ENCODE measurements at places on chromosomes 7 and 10. TPM values are rescaled to one million over a fixed set of nuclear protein-coding genes. Genes with fewer than 3 reads are reported as not detected.

DNA sequence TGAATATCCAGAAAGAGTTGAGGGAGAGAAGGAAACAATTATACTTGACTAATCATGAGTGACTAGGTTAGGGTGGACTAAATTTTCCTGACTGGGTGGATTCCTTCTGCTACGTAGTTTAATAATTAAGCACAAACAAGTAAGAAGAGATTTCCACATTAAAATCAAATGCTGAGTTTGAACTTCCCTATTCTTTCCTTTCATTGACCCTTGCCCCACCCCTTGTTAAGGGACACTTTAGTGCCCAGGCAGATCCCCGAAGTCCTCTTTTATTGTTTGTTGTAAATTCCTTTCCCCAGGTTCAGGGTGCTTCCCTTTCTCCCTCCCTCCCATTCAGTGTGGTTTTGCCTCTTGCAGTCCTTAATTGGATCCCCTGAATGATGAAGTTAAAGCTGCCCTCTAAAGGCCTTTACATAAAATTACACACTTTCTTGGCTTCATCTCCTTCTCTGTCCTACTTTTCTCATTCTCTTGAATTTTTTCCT lies 8.8 kb upstream of the SPAM1 start:
- no peak for DNase-seq

- no peak for DNase-seq
These were observed 1407.5 kb upstream of the LRRTM3 start for GRCh38 chr10:65518379-65518778.

GRCh38 chr10:80462299-80462980 lies 8.3 kb downstream of the TSPAN14 start:
- no peak for DNase-seq

- no peak for DNase-seq
These were observed 231.6 kb upstream of the IGFBP3 start for GRCh38 chr7:46152696-46153095.

PRRT4 gene
- 2.7 TPM for total RNA-seq

DNA sequence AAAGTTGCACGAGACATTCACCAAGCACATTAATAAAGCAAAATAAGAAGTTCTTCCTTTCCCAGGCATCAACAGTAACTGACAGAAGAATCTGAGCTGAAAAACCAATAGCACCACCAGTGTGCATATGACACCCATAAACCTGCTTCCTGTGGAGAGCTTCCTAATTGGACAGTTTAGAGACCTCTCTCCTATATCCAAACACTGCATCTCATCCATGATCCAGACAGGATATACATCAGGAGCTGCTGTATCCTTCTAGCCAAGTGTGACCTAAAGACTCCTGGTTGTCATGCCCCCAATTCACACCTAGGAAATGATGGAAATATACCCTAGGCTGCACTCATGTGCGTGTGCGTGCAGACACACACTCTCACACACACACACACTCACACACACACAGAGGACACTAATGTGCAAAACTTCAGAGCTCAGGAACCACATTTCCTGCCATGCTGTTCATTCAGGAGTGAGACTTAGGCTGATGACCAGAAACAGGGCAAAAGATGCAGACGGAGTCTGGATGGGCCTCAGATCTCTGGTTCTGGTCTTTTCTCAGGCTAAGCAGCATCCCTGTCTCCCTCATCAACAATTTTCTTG lies 58.0 kb downstream of the MAP3K8 start:
- DNase-seq: no peak

DNA sequence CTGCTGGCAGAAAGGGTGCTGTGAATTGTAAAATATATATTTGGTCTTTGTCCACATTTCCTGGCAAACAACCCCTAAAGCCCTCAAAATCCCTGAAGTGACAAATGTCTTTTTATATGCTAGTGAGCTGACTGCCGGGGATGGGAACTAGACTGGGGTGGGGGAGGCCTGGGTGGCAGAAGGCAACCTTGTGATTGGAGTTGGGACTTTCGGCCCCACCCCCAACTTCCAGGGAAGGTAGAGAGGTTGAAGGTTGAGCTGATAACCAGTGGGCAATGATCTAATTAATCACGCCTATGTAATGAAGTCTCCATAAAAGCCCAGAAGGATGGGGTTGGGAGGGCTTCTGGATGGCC lies 2.7 kb downstream of the EPHA1 start:
- DNase-seq: peak; percentile 44

DNA sequence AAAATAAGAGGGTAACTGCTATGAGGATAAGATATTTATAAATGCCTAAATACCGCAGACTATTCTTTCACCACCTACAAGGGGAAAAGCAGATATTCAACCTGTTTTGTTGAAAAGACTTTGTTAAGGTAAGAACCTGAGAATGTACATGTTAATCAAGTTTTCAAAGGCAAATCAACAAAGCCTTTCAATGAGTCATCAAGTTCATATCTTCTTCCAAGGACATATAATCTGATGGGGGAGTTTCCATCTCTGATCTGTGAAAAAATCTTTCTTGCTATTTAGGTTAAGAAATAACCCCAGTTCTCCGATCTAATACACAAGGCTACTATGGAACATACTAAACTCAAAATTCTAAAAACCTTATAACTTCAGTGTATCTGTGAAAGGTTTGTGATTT lies 40.0 kb upstream of the ANLN start:
- no peak for DNase-seq

DNA sequence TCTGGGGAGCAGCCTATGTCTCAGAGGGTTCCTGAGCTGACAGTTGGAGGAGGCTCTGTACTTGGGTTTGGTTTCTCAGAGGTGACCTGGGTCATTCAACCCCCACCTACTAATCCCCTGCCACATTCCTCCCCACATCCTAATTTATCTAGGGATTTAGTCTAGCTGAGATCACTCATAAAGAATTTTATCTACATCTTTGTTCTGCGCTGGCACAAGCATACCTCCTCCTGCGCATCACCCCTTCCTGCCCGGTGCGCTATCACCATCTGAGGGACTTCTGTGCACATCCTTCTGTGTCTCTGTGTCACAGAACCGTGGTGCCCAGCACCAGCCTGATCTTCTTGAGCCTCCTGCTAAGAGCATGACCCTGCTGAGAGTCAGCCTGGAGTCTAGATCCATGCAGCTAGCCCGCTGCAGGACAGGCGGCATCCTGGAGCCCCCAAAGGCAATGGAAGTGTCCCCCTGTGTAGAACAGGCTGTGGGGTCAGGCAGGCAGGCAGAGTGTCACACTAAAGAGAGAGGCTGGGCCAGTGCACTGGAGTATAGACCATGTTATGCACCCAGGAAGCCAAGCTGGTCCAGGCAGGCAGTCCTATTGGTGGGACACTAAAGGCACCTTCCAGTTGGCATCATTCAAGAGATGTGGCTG lies 63.6 kb downstream of the ARHGAP22 start:
- no peak for DNase-seq

DNA sequence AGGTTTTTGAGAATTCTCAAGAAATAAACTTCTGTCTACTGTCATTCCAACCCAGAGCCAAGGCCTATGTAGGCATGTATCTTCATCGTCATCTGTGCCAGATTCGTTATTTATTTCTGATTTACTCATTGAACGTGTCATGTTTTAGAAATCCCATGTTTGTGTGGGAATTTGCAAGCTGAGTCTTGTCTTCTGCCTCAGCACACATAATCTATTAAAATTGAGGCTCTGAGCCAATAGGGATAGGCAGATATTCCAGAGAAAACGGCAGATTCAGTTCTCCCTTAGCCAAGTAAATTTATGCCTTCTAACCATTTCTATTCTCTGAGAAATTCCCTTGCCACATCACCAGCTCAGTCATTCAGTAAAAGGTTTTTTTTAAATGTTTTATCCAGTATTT lies 444.6 kb downstream of the REEP3 start:
- DNase-seq: no peak

GRCh38 chr7:26439521-26440232 lies 148.0 kb downstream of the SNX10 start:
- DNase-seq: no peak

GRCh38 chr7:151865070-151865670 lies 11.7 kb downstream of the PRKAG2 start:
- DNase-seq: peak; percentile 70

DNA sequence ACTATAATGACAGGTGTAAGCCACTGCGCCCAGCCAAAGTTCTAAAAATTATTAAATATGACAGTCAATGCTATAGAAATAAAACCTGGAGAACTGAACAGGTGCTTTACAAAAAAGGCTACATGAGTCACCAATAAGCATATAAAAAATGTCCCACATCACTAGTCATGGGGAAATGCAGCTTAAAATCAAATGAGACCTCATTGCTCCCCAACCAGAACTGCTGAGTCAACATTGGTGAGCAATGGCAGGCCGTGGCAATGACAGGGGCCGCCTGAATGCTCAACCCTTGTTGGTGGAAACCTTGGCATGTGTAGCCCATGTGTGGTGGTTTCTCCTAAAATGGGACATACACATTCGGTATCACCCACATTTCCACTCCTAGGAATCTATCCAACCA lies 352.3 kb upstream of the KLF6 start:
- DNase-seq: no peak

ANXA8 gene
- 1.1 TPM for total RNA-seq

SAMD9L gene
- 3.8 TPM for total RNA-seq
